ENCODE measurements at places on chromosomes 1 and 21.

GRCh38 chr21:35981514-35982070 lies 78.7 kb downstream of the SETD4 start:
- DNase-seq: no peak

DNA sequence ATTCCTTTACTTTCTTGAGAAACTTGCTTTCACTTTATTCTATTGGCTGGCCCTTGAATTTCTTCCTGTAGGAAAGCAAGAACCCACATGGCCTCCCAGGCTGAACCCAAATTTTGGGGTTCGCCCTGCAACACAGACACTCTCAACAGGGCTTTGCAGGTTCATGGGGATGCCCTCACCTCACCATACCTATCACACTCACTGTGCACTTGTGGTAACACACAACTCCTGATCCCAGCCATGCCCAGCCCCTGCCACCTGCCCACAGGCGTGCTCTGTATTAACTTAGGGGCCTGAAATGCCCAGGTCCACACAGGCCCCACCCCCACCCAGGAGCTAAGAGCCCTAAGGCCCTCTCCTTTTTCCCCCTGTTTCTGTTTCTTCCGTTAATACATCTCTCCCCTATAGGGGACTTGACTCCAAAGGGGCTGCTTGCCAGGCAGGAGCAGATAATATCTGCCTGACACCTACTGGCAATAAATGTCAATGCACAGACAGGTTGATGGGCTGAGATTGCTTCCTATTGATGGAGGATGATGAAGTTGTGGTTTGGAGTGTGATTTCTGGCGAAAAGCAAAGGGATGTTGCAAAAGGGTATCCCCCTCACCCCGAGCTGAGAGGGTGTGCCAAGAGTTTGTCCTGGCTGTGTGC lies 171.5 kb downstream of the AJAP1 start:
- peak; percentile 10 for DNase-seq

GRCh38 chr21:44815852-44816628 lies 1.8 kb downstream of the SUMO3 start:
- DNase-seq: no peak

GRCh38 chr1:200640963-200641401 lies 20.4 kb upstream of the KIF14 start:
- no peak for DNase-seq

- DNase-seq: no peak
Measured at GRCh38 chr1:246139745-246140182, 367.3 kb downstream of the SMYD3 start.

DNA sequence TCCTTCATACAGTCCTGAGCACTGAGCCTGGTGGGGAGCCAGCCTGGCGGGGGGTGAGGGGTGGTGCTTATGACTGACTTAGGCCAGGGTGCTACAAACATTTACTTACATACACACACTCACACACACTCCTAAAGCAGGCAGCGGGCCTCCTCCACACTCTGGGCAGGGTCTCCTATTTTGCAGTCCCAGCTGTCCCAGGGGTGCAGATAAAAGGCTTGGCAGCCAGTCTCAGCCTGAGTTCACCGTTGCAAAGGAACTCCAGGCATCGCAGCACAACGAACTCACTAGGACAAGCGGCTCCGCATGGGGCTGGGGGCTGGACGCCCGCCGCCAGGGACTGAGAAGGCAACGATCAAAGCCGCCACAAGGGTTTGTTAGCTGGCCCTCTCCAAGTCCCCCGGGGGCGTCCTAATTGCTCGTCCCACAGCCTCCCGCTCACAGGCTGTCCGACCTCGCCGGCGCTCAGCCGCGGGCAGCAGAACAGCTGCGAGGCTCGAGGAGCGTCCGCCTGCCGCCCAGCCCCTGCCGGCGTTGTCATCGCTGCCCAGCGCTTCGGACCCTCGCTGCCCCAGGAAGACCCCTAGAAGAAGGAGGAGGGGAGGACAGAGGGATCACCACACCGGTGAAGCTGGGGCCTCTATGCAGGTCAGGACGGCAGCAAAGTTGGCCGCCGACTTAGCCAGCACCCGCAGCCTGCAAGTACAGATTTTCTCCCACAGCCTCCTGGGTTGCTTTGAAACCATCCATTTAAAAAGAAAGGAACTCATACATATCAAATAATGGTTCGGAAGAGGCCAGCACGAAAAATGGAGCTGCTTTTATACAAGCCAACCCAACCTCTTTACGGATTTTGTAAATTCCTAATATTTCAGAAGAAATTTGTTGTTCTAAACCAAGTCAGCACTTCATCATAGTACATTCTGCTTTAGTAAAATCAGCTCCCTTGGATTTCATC lies 6.2 kb downstream of the BARHL2 start:
- DNase-seq: no peak
